ENCODE measurements at places on chromosomes 5 and 9. TPM values are rescaled to one million over a fixed set of nuclear protein-coding genes. Genes with fewer than 3 reads are reported as not detected.

The FXN gene
- total RNA-seq: 15.9 TPM

- DNase-seq: no peak
These were observed 211.2 kb downstream of the MEF2C start for GRCh38 chr5:88671505-88672499.

The EGR1 gene
- total RNA-seq: 9.8 TPM

GRCh38 chr9:103186959-103187358 is 191.8 kb downstream of the CYLC2 start:
- DNase-seq: no peak

DNA sequence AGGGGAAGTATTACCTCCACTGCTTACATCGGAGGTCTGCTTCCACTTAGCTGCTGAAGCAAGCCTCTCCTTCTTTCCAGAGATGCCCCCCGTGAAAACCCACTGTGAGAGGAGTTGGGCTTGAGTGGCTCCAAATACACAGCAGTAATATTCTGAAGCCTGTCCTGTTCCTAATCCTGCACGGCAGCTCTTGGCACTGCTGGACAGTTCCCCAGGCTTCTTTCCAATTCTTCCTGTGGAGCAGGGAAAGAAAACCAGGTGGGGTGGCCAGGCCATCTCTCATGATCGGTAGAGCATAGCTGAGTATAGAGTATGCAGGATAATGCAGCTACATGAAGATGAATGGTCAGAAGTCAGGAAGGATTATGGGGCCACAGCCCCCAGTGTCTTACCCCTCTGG is 335.3 kb downstream of the MARCHF11 start:
- no peak for DNase-seq

DNA sequence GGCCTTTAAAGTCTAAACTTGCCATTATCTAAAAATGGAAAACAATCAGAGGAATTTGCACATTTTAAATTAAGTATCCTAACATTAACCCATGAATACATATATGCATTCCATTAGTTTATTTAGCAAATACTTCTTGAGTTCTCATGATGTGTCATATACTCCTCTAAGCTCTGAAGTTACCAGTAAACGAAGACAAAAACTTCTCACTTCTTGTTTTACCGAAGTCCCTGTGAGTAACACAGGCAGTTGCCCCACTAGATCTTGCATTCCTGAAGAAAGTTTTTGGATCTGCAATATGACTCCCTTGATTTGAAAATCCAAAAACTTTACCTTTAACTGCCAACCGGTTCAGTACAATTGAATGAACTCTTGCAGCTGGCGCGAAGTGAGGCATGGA is 439.0 kb upstream of the MPDZ start:
- DNase-seq: no peak

The SAPCD2 gene
- total RNA-seq: 0.83 TPM

The MEGF10 gene
- not detected for total RNA-seq

The AFF4 gene
- total RNA-seq: 53.0 TPM

The MYMK gene
- total RNA-seq: not detected

The INSL4 gene
- not detected for total RNA-seq

Data from T-cell (primary cell).